ENCODE measurements at places on chromosomes 13 and 19.

- DNase-seq, result no peak
Observed at GRCh38 chr13:93765062-93765461, 538.5 kb downstream of the GPC6 start.

DNA sequence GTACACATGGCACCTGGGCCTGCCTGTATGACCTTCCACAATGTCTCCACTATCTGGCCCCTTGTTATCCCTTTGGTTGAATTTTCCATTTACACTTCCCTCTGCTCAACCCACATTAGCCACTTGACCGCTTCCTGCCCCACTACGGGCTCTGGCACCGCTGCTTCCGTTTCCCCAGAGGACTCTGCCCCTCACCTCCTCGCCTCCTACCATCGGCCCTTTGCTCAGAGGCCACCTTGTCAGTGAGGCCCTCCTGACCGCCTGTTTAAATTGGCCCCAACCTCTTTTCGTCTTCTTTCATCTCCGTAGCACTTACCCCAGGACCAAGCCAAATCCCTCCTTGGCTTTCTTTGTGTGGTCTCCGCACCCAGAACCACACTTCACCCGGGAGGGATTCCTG is 47.4 kb downstream of the SOX1 start:
- DNase-seq, result no peak

GRCh38 chr13:29994911-29995595 is 144.6 kb upstream of the UBL3 start:
- no peak for DNase-seq

DNA sequence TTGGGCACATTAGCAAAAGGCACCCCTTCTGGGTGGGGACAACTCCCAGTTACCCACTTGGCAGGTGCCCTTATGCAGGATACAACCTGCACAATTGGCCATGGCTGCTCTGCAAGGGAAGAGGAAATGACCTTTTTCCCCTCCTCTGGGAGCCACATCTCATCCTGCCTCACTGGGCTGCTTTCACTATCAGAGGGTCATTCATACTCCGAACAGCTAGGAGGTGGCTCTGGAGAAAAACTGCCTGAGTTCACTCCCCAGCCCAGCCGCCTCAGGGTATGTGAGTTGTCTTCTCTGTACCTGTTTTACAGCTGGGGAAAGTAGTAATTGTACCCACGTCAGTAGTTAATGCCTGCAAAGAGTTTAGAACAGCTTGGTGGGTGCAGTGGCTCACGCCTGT is 7.1 kb upstream of the ACTN4 start:
- no peak for DNase-seq

GRCh38 chr13:40876020-40876738 is 86.8 kb downstream of the SLC25A15 start:
- DNase-seq, result no peak

GRCh38 chr13:48094404-48094780 is 512 bp downstream of the MED4 start:
- no peak for DNase-seq

DNA sequence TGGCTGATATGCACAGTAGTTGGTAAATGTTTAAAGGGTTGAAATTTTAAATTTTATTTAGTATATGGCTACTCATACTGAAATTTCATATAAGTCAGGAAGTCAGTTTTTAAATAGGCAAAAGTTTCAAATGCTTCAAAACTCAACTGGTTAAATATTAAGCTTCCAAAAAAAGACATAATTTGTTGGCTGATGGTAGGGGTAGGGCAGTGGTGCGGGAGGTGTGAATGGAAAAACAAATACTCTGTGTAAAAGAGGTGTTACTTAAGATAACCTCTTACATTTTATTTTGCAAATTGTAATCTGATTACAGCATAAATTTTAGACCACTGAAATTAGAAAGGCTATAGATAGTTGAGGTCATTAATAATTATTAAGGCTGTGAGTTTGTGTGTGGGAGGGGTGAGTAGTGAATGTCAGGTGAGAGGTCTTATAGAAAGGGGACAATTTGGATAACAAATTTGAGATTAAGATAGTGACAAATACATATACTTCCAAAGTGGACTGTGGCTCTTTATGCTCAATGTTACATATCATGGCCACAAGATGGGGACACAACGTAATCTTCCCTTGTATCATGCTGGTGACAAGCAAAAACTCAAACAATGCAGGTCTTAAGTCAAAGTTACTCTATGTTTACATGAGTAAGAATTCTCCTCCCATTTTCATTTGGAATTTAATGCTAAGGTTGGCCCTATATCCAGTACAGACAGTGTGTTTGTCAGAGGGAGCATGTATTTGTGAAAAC is 36.6 kb upstream of the OXGR1 start:
- DNase-seq, result no peak

DNA sequence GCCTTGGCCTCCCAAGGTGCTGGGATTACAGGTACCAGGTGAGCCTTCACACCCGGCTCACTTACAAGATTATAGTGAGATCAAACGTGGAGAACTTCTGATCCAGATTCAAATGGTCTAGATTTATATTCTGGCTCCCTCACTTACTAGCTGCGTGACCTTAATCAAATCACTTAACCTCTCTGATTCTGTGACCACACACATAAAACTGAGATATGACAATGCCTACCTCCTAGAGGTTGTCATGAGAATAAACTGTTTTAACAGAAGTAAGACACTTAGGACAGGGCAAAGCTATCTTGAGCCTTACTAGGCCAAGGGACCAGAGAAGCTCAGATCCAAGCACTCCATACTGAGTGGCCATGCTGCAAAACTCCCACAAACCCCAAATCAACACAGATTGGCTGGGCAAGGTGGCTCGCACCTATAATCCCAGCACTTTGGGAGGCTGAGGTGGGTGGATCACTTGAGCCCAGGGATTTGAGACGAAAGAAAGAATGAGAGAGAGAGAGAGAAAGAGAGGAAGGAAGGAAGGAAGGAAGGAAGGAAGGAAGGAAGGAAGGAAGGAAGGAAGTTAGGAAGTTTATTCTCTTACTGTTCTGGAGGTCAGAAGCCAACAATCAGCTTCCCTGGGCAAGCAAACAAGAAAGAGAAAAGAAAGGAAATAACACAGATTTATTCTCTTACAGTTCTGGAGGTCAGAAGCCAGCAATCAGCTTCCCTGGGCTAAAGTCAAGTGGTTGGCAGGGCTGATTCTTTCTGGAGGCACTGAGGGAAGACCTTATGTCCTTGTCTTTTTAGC is 46.1 kb upstream of the MAP3K10 start:
- no peak for DNase-seq

GRCh38 chr19:16337809-16338469 is 13.3 kb downstream of the KLF2 start:
- no peak for DNase-seq

- DNase-seq, result no peak
Observed at GRCh38 chr13:75879656-75880055, 243.5 kb downstream of the LMO7 start.

DNA sequence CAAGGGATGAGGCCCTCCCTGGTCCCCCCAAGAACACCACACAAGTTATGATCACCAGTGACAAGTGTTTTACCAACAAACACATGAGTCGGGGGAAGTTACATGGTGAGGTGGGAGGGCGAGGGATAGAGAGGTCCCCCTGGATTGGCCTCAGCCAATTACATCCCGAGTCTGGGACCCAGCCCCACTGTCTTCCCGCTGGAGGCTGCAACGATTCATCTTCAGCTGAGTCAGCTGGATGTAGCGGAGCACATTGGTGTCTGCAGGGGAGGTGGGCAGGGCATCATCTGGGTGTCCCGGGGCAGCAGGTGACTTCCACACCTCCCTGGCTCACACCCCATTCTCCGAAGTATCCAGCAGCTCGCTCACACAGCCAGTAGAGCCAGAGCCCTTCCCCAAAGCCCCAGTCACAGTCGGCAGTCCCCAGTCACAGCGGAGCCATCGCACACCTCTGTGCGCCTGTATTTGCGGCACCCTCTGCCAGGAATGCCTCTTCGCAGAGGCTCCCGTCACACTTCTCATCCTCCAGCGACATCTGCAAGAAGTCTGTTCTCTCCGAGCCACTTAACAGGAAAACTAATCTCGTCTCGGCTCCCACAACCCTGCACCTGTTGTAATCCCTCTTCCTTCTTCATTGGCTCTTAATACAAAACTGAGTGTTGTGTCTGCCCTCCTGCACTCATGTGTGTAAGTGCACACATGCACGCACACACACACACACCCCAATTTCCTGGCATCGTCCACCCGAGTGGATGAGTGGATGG is 2.0 kb downstream of the TTC9B start:
- no peak for DNase-seq

- no peak for DNase-seq
Observed at GRCh38 chr19:11499890-11500420, 5.7 kb downstream of the ZNF653 start.

GRCh38 chr13:91767651-91768050 is 369.2 kb downstream of the GPC5 start:
- DNase-seq, result no peak

DNA sequence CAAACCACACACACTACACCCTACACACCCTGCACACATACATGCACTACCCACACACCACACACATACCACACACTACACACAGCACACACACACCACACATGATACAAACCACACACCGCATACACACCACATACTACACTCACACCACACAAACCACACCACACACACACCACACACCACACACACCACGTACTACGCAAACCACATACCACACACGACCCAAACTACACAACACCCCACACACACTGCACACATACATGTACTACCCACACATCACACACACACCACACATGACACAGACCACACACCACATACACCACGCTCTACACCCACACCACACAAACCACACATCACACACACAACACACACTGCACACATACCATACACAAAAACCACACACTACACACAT is 6.6 kb downstream of the MAG start:
- DNase-seq, result no peak

- DNase-seq, result no peak
Observed at GRCh38 chr19:15669891-15670290, 3.0 kb upstream of the CYP4F12 start.

DNA sequence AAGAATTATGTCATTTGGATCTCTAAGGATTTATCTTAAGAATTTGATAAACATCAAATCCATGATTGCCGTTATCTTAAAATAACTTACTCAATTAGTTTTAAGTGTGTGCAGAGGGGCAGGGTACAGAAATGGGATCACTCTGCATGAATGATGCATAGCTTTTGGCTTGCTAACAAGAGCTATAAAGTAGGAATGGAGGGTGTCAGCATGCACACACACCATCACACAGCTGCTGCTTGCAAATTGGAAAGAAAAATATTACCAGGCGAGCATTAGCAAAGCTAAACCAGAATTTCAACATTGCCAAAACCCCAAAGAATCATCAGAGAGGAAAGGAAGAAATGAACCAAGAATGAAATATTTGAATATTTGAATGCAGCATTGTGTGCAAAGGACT is 580.6 kb downstream of the LMO7 start:
- no peak for DNase-seq

GRCh38 chr13:41648314-41648935 is 191.1 kb downstream of the RGCC start:
- DNase-seq, result no peak

DNA sequence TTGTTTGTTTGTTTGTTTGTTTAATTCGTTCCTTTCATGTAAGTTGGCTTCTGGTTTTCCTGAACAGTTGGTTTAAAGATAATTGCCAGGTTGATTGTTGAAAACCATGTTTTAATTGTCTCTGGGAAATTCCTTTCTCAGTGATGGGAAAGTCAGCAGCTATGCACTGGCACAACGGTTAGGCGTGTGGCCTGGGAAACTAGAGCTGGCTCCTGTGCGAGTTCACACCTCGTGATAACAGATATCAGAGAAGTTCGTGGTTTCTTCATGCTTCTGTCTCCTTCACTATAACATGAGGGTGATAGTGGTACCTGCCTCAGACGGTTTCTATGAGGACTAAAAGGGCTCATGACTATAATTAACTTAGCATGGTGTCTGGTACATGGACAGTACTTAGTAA is 153.5 kb downstream of the STK24 start:
- no peak for DNase-seq

GRCh38 chr13:98528663-98529064 is 48.2 kb downstream of the STK24 start:
- DNase-seq, result no peak

GRCh38 chr13:35732565-35732964 is 256.1 kb upstream of the MAB21L1 start:
- DNase-seq, result no peak

DNA sequence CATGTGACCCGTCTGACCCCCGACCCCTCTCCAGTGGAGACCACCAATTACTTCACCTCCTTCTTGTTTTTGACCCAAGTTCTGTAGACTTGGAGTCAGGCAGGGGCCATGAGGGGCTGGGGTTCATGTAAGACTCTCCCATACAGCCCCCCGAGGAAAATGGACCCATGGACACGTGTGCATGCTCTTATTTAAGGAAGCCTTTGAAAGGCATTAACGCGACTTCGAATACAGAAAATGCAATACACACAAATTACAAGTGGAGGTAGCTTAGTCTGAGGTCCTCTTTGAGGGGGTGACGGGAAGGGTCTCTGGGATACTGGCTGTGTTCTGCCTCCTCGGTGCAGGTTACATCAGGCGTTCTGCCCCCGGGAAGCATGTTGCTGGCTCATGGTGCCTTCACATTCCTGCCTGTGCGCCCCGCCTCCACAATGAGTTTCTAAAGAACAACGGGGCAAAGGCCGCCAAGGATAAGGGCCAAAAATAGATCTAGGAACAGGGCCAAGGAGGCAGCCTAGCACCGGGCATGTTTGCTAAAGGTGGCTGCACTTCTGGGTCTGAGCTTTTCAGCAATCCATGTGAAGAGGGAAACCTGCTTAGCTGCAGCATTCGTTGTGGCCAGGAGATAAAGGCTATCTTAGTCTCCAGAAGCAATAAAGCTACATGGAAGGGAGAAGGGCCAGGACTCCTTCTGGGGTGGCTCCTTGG is 54.5 kb downstream of the RAB20 start:
- no peak for DNase-seq

- no peak for DNase-seq
Observed at GRCh38 chr13:38705365-38705764, 18.5 kb downstream of the FREM2 start.

DNA sequence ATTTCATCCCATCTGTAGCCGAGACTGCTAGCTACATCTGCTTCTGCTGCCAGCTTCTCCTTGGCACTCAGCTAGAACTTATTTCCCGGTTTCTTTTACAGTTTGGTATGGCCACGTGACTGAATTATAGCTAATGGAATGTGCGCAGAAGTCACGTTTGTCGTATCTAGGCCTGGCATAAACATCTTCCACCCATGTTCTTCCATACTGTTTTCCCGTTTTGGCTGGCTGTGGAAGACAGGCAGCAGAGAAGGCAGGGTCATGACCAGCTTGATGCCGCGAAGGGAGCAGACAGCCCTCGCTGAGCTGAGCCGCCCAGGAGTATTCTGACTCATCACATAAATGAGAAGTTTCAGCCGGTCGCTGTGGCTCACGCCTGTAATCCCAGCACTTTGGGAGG is 186.7 kb downstream of the RFC3 start:
- DNase-seq, result no peak
